ENCODE measurements at places on chromosomes 11 and 22.
A peak's percentile ranks its signal among the peaks of the same experiment; 100 is the strongest.

- DNase-seq = no peak
Observed at GRCh38 chr11:98227278-98227677, 793.5 kb upstream of the CNTN5 start.

- peak; percentile 86 for DNase-seq
Observed at GRCh38 chr11:44634401-44635281, 69.2 kb downstream of the CD82 start.

DNA sequence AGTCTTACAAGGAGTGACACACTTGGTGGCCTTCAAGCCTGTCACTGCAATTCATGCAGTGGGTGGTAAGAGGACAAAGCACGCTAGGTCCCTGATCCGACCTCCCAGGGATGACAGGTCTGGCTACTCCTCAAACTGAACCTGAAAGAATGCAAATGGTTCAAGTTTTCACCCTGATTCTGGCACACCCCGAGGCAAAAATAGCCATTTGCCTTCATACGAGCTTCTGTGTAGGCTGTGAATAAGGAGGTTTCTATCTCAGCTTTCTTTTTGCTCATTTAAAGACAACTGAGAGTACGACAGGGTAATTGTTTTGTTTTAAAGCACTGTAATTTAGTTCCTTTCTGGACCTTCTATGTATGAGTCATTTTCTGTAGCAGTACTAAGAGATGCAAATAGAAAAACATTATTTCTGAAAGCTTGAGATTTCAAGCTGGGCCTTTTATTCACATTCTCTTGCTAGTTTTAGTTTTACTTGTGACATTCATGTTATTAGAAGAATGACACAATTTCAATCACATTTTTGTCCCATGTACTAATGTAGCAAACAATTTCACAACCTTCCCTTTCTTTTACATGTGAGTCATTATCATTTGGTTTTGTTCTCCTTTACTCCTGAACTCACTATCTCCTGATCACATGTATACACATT lies 56.6 kb upstream of the FDX1 start:
- DNase-seq = peak; percentile 17

DNA sequence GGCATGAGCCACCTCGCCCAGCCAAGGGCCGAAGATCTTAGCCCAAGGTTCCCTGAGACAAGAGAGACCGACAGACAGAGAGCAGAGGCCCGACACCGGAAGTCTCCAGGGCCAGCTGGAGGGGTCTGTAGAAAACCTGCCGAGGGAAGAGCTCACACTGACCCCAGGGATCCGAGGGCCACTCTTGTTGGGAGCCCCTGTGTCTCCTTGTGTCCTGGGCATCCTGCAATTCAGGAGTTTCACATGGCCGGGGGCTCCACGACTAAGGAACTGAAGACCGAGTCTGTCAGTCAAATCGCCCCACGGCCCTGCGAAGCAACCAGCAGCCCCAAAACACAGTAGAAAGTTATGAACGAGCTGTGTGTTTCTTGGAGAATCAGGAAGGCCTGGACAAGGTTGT lies 1482.0 kb downstream of the BRD1 start:
- DNase-seq = no peak

- DNase-seq = no peak
Observed at GRCh38 chr11:130141561-130142341, 17.8 kb upstream of the ST14 start.

GRCh38 chr22:39090426-39091064 lies 6.5 kb upstream of the APOBEC3H start:
- no peak for DNase-seq

DNA sequence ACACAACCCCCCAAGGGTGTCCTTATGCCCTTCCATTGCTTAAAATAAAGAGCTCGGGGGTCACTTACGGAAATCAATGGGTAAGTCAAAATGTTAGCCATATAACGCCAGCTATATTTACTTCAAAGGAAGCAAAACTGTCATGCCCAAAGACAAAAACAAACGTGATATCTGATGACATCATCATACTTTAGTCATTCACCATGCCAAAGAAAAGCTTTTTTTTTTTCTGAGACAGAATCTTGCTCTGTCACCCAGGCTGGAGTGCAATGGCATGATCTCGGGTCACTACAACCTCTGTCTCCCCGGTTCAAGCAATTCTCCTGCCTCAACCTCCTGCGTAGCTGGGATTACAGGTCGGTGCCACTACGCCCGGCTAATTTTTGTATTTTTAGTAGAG lies 47.7 kb upstream of the SC5D start:
- DNase-seq = no peak

DNA sequence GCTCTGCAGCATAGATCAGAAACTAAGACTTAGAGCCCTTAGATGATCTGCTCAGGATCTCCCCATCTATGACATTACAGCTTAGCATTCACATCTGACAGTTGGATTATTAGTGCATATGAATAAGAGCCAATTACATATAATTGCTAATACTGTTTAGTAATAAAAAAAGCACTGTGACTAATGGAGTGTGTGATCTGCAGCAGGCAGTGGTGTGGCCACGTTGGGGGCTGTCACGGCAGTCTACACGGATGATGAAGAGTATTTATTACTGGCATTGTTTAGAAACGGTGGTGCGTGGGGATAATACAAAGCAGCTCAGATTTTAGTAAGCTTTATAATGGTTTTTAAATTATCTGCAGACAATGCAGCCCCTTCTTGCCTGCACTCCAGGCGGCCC lies 93.5 kb upstream of the TIMP3 start:
- DNase-seq = peak; percentile 50

DNA sequence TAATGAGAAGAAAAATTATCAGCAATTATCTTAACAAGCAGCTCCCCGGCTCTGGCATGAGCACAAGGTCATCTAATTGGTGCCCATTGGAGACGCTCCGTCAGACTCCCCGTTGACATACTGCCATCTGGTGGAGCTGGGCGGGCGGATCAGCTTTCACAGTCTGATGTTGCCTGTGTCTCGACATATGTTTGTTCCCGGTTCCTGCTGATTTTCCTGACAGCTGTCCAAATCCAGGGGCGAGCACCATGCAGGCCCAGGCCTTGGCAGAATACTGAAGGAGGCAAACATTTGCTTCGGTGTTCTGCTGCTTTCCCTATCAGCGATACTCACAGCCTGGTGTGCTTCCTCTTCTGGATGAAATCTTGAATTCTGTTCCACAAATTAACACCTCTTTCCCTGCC lies 43.8 kb upstream of the BARX2 start:
- peak; percentile 71 for DNase-seq

GRCh38 chr22:37126383-37126782 lies 16.9 kb upstream of the TMPRSS6 start:
- DNase-seq = no peak

DNA sequence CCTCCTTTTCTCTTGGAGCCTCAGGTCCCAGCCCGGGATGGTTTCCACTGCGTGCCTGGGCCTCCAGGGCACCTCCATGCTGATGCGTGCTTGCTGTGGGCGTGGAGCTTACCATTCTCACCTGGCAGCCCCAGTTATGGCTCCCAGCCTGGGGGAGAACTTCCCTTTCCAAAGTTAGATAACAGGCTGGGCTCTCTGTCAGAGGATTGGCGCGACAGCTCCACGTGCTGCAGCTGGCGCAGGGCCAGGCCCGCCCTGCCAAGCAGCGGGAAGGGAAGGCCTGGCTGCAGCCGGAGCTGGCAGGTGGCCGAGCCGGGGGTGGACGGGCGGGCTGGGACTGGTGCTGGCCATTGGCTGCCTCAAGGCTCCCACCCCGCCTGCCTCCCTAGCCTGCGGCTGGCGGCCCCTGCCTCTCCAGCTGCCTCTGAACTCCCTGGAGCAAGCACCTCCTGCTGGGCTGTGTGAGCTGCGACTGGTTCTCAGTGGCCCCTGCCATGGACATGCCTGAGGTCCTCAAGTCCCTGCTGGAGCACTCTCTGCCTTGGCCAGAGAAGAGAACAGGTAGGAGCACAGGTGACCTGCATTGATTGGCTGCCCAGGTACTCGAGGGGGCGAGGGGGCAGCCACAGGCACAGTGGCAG lies 14.6 kb upstream of the TEF start:
- peak; percentile 89 for DNase-seq

DNA sequence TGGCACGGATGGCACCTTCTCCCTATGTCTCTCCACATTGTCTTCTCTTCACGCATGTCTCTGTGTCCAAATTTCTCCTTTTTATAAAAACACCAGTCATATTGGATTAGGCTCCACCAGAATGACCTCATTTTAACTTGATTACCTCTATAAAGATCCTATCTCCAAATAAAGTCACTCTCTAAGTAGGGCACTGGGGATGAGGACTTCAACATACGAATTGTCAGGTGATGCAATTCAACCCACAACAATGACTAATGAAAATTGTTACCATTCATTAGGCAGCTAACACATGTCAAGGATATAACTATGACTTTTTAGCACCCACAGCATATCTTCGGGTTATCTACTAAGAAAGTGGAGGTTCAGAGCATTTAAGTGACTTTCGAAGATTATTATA lies 55.5 kb upstream of the USP47 start:
- DNase-seq = peak; percentile 5

DNA sequence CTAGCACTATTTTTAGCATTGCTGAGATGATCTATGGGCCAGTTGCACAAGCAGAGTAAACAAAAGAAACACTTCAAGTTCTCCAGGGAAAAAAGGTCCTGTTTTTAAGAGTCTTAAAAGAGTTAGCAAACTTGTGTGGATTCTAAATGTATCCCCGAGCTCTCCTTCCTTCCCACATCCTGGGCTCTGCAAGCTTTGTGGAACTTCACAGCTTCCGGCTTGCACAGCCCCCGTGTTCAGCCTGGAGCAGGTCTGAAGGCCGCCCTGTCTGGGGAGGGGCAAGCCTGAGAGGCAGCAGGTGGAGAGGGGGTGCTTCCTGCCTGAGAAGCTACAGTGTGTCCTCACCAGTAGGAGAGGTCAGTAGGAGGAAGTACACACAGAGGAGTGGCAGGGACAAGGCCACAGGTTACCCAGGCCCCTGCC lies 35.1 kb upstream of the SUSD2 start:
- peak; percentile 83 for DNase-seq

DNA sequence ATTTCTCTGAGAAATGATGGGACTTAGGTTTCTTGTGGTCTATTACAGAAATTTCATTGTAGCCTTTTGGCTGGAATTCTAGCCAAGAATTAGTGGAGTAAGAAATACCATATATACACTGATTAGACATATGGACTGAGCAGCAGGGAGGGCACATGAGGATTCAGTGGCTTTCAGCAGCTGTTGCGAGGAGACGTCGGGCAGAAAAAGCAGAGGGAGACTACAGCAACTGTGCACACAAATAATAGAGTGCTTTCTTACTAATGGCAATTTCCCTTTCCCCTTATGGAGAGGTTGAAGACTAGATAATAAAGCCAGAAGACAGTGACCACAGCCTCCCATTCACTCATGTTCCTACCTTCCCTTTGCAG lies 35.4 kb upstream of the CCDC34 start:
- no peak for DNase-seq

DNA sequence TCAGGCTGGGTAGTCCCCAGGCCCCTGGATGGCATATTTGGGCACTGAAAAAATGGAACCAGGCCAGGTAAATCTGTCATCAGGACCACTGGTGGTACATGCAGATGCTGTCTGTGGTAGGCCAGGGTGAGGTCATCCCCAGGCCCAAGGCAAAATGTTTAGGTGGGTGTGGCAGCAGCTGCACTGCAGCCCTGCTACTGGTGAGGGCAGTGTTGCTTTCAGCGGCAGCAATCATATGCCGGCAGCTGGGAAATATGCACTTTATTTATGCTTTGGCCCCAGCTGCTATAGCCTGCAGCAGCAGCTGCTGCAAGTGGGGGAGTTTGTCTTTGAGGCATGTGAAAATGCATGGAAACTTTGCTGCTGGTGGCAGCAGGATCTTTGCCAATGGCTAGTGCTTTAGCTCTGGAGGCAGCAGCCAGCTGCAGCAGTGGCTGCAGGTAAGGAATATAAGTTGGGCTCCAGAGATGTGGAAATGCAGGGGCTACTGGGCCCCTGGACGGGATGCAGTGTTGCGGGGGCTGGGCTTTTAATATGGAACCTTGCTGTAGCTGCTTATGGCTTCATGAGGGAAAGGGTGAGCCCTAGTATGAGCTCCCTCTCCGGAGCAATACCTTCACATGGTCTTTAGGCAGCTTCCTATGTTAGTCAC lies 365.7 kb upstream of the CADM1 start:
- DNase-seq = peak; percentile 48

- no peak for DNase-seq
Observed at GRCh38 chr22:36027935-36028645, 534 bp downstream of the RBFOX2 start.

GRCh38 chr11:12856338-12856737 lies 152.8 kb upstream of the RASSF10 start:
- DNase-seq = no peak

GRCh38 chr22:50148991-50149721 lies 21.4 kb upstream of the PANX2 start:
- peak; percentile 32 for DNase-seq

- no peak for DNase-seq
Observed at GRCh38 chr11:44450295-44450932, 115.0 kb upstream of the CD82 start.

- DNase-seq = peak; percentile 84
Observed at GRCh38 chr11:58900479-58901420, 38.5 kb upstream of the GLYATL1 start.

GRCh38 chr22:37508431-37508992 lies 10.7 kb downstream of the CARD10 start:
- DNase-seq = no peak

GRCh38 chr22:39496131-39496838 lies 5.8 kb upstream of the MIEF1 start:
- peak; percentile 52 for DNase-seq

DNA sequence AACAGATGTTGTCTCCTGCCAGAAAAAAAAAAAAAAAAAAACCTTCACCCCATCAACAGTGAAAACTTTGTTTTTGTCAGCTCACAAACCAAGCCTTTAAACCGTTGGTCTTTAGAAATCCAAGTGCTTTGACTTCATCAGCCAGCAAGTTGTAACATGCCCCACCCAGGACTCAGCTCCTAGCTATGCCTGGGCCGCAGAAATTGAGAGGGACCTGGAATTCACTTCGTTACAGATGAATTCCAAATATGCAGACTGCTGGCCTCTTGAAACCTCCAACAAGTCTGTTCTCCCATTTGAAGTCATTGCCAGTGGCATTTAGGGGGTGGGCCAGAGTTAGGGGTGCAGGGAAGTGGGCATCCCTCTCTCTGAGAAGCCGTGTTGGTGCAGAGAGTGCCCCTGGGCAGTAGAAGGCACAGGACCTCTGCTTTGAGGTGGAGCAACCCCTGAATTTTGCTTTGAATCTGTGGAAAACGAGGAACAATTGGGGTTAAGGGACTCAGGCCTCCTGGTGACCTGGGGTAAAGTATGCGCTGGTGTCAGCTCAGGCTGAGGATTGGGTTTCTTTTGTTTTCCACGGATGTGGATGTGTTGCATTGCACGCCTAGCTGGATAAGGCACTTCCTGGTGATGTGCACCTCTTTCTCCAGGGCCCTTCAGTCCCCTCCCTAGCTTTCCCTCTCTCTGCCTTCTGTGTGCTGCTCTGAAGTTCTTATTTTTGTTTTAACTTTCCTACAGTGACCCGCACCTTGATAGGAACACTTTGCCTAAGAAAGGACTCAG lies 109.5 kb downstream of the DBX1 start:
- peak; percentile 51 for DNase-seq

DNA sequence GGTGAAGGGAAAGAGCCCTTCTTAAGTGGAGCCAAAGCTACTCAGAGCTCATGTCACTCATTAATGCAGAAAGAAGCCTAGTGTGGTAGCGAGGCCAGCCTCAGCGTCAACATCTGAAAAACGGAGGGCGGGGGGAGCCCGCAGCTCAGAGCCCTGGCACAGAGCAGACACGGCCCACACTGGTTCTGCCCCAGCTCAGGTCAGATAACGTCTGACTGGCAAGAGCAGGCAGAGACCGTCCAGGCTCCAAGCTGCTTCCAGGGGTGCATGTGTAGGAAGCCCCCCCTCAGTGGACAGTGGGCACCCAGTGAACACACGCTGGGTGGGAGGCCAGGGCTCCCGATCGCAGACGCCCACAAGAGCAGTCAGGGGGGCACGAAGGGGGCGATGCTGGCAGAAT lies 100.8 kb downstream of the SHANK2 start:
- no peak for DNase-seq
